Fibroblast of the conjunctiva (primary cell): ENCODE measurements at places on chromosomes 3 and 15.

GRCh38 chr3:115699706-115700105 is 76.4 kb downstream of the GAP43 start:
- no peak for DNase-seq

DNA sequence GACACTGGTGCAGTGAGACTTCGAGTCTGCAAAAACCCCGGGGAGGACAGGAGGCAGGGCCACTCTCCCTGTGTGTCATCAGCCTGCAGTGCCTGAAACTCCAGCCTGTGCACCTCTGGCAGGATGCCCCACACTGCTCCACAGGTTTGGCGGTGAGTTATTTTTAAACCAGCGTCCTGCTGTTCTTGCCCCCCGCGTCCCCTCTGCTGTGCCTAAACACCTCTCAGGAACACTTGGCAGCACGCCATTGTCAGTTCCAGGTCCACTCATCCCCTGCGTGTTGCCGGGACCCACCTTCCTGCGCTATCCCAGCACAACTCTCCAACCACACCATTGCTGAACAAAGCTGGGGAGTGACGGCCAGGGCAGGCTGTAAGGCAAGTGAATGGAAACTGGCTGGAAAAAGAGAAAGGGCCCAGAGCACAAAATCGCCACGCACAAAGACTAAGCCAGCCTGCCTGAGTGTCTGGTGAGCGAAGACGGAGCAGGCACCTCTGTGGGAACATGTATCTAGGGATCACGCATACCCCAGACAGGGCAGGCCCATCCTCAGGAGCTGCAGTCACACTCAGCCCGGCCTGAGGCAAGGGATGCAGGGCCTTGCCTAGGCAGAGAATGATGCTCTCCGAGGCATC is 3.1 kb upstream of the PLA2G4F start:
- DNase-seq = no peak

DNA sequence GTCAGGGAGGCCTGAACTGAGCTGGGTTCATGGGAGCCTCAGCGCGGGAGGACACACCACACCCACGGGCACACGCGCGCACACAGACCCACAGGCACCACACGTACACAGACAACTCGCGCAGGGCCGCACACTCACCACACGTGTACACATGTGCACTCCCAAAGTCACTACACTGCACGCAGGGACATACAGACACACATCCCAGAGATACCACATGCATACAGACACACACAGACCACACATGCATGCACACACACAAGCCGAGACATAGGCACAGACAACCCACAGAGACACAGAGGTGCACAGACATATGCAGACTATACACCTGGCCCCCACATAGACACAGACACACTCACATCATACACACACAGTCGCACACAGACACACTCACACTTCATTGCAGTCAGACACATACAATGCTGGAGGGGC is 1.1 kb upstream of the MGLL start:
- DNase-seq = no peak

DNA sequence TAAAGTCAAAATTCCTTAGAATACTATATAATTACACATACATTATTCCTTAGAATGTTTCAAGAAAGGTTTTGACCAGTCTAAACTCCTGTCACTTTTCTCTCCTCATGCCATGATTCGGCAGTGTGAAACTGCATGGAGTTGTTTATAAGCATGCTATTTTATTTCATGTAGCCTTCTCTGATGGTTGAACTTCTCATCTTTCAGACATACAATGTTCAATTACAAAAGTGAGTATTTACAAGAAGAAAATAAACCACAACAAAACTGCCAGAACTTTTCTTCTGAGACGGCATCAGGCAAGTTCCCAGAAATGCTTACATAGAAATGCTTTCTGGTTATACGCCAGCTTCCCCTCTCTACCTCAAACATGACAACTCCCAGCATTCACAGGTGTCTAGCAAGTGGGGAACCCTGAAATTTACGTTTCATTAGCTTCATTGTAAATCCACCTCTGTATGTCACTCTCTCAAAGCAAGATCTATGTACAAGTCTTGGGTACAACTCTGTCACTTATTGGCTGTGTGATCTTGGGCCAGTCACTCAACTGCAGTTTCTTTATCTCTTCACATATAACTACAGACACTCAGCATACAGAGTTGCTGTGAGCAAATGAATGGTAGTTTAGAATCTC is 42.7 kb downstream of the HDGFL3 start:
- DNase-seq = no peak

- peak; percentile 75 for DNase-seq
These were observed 10.8 kb upstream of the MFSD1 start for GRCh38 chr3:158790901-158791589.

DNA sequence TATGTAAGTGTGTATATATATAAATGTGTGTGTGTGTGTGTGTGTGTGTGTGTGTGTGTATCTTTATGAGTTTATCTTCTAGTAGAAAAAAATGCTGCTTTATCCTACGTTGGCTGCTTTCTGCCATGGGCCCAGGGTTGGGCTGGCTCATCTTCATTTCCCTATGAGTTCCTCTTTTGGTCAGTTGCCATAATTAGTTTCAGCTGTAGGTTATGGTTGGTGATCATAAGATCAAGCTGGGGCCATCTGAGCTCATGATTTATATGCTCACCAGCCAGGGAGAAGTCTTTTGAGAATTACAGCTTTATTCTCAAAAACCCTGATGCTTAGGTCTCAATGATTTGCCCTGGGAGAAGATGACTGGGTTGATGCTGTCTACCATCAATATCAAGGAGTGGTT is 775.8 kb upstream of the ARPP21 start:
- DNase-seq = peak; percentile 18

- no peak for DNase-seq
These were observed 62.1 kb downstream of the HOMER2 start for GRCh38 chr15:82890338-82890994.

DNA sequence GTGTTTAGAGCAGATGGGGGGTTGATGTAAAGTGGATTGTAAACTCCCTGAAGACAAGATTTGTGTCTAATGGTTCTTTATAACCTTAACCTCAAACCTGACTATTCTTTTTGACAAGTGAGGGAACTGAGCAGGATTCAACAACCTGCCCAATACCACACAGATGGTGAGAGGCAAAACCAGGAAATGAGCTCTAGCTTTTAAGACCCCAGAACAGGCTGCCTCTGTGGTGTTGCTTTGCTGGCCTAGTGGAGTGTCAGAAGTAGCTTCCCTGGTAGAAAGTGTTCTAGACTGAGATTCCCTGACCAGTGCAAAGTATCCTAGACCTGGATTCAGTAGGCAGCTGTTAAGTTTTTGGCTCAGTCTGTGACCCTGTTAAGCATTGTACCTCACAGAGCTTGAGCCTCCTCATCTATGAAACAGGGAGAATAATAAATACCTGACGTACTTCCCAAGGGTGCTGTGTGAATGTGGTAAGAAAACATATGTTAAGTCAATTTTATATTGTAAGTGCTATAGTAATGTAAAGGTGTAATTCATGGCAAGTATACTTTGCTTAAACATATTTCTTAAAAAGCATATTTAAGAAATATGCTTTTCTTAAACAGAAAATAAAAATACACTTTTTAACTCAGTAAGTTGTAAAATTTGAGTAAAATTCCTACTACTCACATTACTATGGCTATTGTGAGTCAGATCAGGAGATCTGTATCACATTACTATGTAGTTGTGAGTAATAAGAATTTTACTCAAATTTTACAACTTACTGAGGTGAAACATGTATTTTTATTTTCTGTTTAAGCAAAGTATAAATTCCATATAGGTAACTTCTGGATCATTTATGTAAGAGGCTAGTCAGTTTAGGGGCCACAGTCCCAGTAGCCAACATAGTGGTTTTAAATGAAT is 8.8 kb downstream of the GPR87 start:
- DNase-seq = no peak

- no peak for DNase-seq
These were observed 112.2 kb upstream of the SLC6A11 start for GRCh38 chr3:10703875-10704274.

- no peak for DNase-seq
These were observed 359.3 kb downstream of the IGSF11 start for GRCh38 chr3:118675305-118675704.

DNA sequence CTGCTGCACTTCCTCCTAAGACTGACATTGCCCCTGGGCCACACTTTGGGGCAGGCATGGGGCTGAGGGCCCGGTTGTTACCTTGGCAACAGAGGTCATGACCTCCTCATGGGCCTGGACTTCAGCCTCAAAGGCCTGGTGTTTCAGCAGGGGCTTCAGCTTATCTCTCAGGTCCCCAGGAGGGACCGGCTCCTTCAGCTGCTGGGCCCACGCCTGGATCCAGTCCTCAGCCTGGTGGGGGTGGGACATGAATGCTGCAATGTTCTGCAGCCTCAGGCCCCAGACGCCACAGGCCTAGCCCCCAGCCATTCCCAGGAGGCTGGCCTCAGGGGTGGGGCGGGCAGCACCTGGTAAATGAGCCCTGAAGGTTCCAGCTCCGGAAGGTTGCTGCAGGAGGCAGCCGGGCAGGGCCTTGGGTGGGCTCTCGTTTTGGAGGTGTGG is 27.6 kb downstream of the SPTBN5 start:
- DNase-seq = no peak

DNA sequence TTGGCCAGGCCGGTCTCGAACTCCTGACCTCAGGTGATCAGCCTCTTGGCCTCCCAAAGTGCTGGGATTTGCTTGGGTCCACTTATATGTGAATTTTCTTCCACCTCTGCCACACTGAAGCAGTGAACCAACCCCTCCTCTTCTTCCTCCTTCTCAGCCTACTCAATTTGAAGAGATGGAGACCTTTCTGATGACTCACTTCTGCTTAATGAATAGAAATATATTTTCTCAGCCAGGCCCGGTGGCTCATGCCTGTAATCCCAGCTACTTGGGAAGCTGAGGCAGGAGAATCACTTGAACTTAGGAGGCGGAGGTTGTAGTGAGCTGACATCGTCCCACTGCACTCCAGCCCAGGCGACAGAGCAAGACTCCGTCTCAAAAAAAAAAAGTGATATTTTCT is 46.8 kb upstream of the GATM start:
- no peak for DNase-seq

- peak; percentile 45 for DNase-seq
These were observed 66.1 kb upstream of the MEX3B start for GRCh38 chr15:82111918-82112317.

DNA sequence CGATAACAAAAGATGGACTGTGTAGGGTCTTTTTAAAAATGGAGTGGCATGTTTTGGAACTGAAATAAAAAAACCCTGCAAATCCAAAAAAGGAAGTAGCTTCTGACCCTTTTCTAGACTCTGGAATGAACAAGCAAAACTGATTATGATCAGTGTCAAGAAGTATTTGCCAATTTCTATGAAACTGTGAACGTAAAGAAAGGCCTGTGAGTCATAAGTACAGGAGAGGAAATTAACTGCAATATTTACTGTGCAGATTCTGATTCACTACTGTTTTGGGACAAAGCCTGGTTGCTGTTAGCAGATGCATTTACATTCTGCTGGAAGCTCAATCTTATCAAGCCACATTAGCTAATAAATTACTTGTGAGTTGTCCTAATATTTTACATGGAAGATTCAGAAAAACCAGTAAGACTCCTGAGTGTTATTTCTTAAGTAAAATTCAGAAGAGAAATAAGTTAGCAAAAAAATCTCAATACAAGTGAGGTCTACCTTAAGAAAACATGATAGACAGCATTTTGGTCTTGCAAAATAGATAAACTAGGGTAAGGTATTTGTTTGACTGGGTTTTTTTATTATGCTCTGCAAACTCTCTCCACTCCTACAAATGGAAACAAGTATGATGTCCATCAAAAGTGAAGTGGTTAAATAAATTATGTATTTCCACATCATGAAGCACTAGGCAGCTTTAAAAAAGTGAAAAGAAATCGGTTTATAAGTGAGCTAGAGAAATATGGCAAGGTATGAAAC is 90.2 kb upstream of the LMOD3 start:
- DNase-seq = peak; percentile 39

DNA sequence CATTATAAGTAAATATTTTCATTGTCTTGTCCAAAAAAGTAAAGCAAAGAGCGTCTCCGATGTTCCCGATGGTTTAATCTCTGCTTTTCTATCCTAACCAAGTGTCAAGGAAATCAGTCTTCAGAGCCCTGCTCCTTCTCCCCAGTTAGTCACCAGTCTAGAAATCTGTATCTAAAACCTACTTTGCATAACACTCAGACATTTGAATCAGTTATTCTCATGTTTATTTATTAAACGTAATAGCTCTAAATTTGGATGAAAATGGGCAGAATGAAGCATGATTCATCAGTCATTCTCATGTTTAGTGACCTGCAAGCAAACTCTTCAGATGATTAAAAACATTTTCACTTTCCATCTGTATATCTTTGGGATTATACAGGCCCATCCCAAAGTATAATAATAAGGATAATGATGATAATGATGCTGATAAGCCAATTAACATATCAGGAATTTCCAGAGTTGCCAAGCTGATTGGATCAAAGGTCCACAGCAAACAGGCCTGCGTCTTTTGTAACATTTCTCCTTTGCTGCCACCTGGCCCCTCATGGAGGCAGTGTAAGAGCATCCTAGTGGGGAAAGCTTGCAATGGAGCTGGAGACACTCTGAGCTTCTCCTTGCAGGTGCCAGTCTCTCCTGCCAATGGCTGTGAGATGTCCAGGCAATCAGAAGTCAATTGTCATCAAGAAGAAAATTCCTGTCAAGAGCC is 273.9 kb downstream of the IGSF11 start:
- no peak for DNase-seq

DNA sequence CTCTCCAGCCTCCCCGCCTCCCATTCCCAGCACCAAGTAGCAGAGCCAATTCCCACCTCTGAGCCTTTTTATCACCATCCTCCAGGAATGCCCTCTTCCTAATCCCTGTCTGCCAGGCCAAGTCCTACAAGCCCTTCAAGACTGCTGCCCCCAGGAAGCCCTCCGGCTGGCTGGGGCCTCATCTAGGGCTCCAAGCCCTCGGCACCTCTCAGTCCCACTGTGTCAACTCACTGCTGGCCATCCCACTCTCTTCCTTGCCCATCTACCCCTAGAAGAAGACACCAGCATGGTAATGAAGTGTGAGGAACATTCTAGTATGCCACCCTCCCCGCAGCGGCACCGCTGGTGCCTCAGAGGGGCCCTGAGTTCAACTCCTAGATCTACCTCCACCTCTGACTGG is 10.0 kb upstream of the GRIP2 start:
- no peak for DNase-seq

DNA sequence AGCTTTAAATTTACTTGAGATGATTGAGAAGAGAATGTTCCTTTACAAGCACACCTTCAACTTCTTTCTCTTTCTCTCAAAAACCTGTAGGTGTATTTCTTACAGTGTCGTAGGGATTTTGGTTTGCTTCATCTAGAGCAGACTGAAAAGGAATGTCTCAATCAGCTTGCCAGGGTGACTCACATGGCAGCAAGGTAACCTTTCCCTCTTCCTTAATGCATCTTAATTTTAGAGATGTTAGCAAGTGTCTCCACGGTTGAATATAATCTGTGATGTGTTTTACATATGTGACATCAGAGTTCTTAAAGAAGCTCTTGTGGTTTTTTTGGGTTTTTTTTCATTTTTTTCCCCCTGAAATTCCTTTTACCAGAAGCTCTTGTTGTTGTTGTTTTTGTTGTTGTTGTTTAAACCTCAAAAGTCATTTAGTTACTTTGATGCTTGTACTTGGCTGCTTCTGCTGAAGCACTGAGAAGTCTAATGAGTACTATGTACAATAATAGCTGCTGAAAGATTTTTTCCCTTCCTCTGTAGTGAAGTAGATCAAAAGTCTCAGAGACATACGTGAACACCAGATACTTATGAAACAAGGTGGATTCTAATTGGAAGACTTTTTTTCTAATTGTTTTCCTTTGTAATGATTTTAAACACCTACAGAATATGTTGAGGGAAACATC is 83.1 kb downstream of the RETNLB start:
- DNase-seq = no peak
